ENCODE measurements at places on chromosomes 2 and 18.
A peak's percentile ranks its signal among the peaks of the same experiment; 100 is the strongest.

- DNase-seq = no peak
These were observed 119.5 kb upstream of the RAB12 start for GRCh38 chr18:8489761-8490160.

GRCh38 chr2:162480067-162480466, 136.1 kb downstream of the GCA start:
- no peak for DNase-seq

DNA sequence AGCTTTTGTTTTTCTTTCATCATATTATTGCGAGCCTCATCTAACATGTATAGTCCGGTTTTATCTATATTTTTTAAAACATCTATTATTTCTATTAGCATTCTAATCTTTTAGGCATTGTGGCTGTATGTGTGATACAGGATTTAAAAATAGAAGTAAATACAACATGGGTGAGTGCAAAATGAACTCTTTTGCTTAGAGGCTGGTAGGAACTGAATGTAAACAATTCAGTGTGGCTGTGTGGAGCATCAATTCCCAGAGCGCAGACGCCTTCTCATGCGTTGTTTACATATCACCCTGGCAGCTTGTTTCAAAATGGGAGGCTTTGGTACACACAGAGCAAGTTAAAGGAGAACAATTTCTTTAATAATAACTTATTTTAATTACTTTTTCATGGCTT, 836 bp downstream of the DTNA start:
- DNase-seq = no peak

- no peak for DNase-seq
These were observed 15.6 kb upstream of the PPP1CB start for GRCh38 chr2:28736034-28736433.

DNA sequence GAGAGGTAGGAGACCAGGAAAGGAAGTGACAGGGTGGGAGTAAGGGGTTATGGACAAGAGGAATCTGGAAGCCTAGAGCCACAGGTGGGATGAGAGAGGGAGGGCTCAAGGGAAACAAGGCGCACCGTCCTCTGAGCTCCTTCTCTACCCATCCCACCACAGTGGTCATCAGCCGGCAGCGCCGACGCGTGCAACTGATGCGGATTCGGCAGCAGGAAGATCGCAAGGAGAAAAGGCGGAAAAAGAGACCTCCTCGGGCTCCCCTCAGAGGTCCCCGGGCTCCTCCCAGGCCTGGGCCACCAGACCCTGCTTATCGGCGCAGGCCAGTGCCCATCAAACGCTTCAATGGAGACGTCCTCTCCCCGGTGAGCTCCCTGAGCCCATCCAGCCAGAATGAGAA, 5.2 kb downstream of the TMEM198 start:
- DNase-seq = no peak

- no peak for DNase-seq
These were observed 3.8 kb downstream of the NT5C1B start for GRCh38 chr2:18585526-18585925.

GRCh38 chr2:209533391-209533790, 109.5 kb downstream of the MAP2 start:
- no peak for DNase-seq

GRCh38 chr18:36724591-36725001, 104.2 kb downstream of the TPGS2 start:
- no peak for DNase-seq

DNA sequence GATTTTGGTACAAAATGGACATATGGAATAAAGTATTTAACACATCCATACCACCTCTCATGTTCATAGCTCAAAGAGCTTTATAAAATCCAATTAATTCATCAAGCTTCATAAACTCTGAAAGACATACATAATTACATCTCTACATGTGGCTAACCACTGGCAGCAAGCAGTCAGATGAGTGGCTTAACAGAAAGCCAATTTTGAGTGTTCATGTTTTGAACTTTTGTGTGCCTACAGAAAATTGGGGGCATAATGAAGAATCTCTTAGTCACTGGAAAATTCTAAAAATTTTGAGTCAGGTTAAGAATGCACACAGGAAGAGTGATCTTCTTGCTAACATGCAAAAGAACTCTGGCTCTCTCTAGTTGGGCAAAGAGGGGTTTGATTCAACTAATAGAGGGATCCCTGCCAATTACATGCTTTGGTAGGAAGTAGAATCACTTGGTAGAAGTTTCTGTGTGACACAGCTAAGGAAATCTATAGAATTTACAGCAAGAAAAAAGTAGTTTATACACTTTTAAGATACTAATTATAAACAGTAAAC, 287.4 kb downstream of the NOL4 start:
- DNase-seq = no peak

DNA sequence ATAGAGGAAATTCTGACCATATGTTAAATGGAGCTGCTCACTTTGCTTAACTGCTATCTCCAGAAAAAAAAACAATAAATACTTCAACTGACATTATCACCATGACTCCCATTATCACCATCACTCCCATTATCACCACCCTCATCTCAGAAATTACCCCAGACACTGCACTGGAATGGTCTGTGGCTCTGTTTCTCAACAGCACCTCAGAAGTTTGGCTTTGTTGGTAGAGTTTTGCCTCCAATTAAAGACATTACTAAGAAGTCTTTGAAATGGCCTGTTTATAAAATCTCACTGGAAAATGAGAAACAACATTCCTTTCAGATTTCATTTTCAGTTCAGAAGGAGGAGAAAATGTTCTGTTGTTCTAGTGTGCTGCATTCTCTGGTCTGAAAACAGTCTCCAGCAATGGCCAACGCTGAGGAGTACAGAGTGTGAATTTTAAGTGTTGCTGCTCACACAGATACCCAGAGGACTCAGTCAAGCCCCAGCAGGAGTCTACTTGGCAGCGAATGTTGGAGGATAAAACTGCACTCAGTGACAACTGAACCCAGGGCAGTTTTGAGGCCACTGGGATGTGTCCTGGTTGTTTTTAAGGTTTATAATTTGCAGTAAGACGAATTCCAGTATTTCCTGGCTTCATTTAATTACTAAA, 364.5 kb upstream of the CDH2 start:
- no peak for DNase-seq

GRCh38 chr2:86747711-86748639, 27.9 kb downstream of the RMND5A start:
- no peak for DNase-seq

GRCh38 chr18:13112982-13113381, 105.6 kb upstream of the LDLRAD4 start:
- DNase-seq = peak; percentile 12

- peak; percentile 81 for DNase-seq
These were observed 103.4 kb downstream of the SEPTIN10 start for GRCh38 chr2:109510136-109511028.

GRCh38 chr2:30439296-30439695, 7.8 kb upstream of the LCLAT1 start:
- no peak for DNase-seq

- DNase-seq = no peak
These were observed 50.6 kb downstream of the C2orf76 start for GRCh38 chr2:119316066-119316465.

- DNase-seq = no peak
These were observed 36.5 kb upstream of the MLPH start for GRCh38 chr2:237450583-237450982.

- DNase-seq = no peak
These were observed 158.8 kb upstream of the SIX2 start for GRCh38 chr2:45167920-45168629.

DNA sequence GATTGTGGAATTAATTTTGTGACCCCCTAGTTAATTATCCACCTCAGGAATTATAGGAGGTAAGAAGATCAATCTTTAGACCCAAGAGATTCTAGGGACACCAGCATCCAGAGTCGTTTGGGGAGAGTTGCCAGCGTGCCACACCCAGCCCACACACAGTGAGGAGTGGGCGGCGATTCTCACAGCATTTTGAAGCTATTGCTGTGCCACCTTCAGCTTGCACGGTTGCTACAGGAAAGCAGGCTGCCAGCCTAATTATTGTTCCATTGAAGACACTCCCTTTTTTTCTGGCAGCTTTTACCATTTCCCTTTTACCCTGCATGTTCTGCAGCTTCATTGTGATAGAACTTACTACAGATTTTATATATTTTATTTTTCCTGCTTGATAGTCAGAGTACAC, 13.1 kb upstream of the MYL12A start:
- no peak for DNase-seq

DNA sequence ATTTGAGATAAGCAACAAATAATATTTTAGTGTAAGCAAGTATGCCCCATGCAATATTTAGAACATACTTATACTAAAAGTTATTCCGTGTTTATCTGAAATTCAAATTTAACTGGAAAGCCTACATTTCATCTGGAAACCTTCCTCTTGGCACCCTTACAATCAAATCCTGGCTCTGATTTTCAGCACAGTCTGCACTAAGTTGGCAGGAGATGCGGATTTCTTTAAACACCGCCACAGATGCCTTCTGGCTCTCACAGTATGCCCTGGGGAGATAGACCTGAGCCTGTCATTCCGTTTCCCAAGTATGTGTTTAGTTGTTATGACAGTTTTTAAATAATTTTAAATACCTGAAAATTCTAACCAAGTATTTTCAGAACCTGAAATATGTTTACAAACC, 7.3 kb upstream of the MLPH start:
- DNase-seq = no peak

- peak; percentile 42 for DNase-seq
These were observed 5.6 kb downstream of the PAX8 start for GRCh38 chr2:113273027-113273551.

GRCh38 chr2:240713928-240714746, 22.5 kb downstream of the AQP12A start:
- no peak for DNase-seq

- DNase-seq = no peak
These were observed 17.0 kb downstream of the TMEM177 start for GRCh38 chr2:119696005-119696404.

DNA sequence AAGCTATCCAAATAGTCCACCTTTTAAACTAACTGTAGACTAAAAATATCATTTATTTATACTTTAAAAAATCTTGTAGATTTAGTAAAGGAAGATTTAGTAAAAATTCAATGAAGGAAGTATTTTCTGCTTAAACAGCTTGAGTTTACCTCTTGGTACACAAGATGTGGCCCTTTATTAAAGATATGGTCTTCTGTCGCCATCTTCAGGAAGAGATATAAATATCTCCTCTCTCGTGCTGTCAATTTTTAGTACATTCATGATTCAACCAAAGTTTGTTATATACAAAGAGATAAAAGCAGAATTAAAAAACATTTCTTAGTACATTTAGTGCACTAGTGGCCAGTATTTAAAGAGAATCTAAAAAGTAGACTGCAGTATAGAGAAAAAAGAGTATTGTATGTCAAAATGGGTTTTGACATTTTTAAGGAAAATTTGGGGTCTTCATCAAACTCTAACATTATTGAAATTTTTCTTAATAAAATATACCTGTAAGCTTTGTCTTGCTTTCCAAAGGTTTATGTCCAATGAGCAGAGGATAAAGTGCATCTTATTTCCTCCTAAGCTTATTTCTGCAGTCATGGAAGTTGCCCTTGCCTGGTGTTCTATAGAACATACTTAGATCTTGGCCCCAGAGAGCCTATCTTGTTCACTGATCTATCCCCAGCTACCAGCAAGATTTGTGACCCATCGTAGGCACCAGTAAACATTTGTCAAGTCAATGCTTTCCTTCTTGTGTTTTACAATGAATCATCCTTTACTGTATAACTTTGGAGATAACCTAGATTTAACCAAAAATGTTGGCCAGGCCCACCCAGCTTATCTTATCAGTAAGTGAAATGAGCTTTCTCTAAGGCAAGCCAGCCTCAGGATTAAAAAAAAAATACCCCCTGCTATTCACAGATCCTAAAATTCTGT, 18.5 kb upstream of the EML6 start:
- DNase-seq = no peak

GRCh38 chr2:156589381-156590079, 153.4 kb downstream of the GPD2 start:
- DNase-seq = peak; percentile 26

GRCh38 chr2:85342156-85342555, 12.2 kb downstream of the RETSAT start:
- DNase-seq = no peak

DNA sequence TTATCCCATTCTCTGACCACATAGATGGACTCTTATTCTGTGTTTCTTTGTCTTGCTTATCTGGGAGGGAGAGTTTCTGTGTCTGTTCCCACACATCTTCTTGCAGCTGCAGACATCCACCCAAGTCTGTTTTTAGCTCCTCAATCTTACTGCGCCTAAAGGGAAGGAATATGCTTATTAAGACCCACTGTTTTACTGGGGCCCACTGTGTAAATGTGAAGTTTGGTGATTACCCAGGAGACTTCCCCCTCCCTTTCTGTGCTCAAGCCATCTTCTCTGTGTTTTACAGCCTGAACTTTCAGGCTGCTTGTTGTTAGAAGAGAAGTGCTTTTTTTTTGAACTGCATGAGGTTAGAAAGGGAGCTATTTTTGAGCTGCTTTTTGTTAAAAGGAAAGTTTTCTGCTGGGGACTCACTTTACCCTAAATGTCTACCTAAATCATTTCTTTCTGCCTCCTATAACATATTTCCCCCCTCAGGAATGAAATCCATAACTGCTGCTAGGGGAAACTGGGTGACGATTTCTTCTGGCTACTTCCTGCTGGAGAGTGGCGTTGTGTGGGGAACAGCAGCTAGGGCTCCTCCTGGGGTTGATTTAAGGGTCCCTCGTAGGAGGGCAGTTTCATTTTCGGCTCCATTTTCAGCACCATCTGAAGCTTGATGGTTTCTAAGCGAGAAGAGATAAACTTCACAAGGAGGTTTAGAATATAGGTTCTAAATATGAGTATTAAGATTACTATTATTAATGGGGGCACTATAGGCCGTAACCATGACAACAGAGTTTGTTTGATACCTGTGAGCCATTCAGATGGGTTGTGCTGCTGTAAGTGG, 39.5 kb upstream of the GMCL1 start:
- no peak for DNase-seq

DNA sequence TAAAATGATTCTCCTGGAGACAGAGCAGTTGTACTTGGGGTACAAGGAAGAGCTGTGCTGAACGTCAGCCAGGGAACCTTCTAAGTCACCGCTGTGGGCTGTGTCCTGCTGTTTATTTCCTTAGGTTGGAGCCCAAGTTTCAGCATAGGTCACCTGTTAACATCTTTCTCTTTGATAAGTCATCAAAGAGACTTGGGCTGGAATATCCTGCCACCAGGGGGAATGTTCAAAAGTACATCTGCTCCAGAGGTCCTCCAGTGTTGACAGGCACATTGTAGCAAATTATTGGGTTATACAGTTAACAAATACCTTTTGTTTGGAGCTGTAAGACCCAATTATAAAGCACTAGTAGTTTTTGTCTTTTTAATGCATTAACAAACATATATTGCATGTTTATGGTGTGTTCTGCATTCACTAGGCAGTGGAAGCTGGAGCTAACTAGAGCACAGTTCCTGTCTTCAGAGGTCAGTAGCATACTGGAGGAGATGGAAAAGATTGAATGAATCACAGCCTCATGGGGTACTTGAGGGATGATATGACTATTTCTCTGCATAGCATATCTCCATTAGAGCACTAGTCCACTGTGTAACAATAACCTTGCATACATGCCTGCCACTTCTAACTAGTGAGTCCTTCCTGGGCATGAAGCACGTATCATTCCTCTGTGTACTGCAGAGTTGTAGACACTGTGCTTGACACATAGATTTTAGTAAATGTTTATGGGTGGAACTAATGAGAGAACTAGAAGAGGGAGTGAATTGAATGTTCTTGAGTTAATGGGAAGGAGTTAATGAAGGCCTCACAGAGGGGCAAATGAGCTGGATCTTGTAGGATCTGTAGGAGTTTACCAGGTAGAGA, 182.1 kb downstream of the AGAP1 start:
- no peak for DNase-seq

- DNase-seq = no peak
These were observed 205.8 kb downstream of the SPAG16 start for GRCh38 chr2:213490087-213490486.

GRCh38 chr2:209236377-209236776, 187.5 kb upstream of the MAP2 start:
- no peak for DNase-seq
